ENCODE measurements at places on chromosomes 1 and 21. TPM values are rescaled to one million over a fixed set of nuclear protein-coding genes. Genes with fewer than 3 reads are reported as not detected.

Gene CYP4Z1
- not detected for total RNA-seq

Gene FCGR3A
- not detected for total RNA-seq

Gene CA6
- total RNA-seq, result 2.3 TPM

Gene INTS7
- 37.2 TPM for total RNA-seq

Gene E2F2
- total RNA-seq, result 72.5 TPM

Gene S100A1
- total RNA-seq, result not detected

Gene CR1L
- total RNA-seq, result not detected

Gene NRIP1
- 11.6 TPM for total RNA-seq

Gene PMF1
- total RNA-seq, result 87.8 TPM

Gene KMO
- not detected for total RNA-seq

Gene OR6F1
- total RNA-seq, result not detected

Gene TCHHL1
- not detected for total RNA-seq

Gene ARHGEF16
- not detected for total RNA-seq

Gene S100A9
- 3.9 TPM for total RNA-seq

Gene UTP25
- 11.0 TPM for total RNA-seq

Gene SDE2
- 24.5 TPM for total RNA-seq

Gene CHIA
- total RNA-seq, result not detected

Gene NBPF6
- 0.39 TPM for total RNA-seq

Gene FAAH
- 4.1 TPM for total RNA-seq

Gene LRRC7
- total RNA-seq, result 0.29 TPM

Gene G0S2
- 47.5 TPM for total RNA-seq

Gene MROH9
- not detected for total RNA-seq

Gene ACKR1
- total RNA-seq, result not detected

Gene FMO3
- total RNA-seq, result not detected

Gene DNASE2B
- not detected for total RNA-seq

Gene CD164L2
- total RNA-seq, result not detected

Gene PSRC1
- total RNA-seq, result 13.3 TPM

Gene MANEAL
- 3.7 TPM for total RNA-seq

Gene RSPH1
- not detected for total RNA-seq

Gene EXO5
- total RNA-seq, result 19.6 TPM

Gene SUSD4
- total RNA-seq, result 0.24 TPM

Gene LAPTM5
- total RNA-seq, result 477 TPM

Gene AKR7A3
- 1.6 TPM for total RNA-seq

Gene CATSPERE
- 0.32 TPM for total RNA-seq

Gene CLCNKB
- total RNA-seq, result not detected

Gene CD2
- total RNA-seq, result 495 TPM

Gene KRTAP19-1
- total RNA-seq, result not detected

Gene FCRL2
- total RNA-seq, result not detected

Gene PLA2G2D
- total RNA-seq, result not detected

Gene UMODL1
- total RNA-seq, result not detected

Gene CRYBG2
- 3.8 TPM for total RNA-seq

Gene DMRTA2
- not detected for total RNA-seq

Gene TAS1R1
- total RNA-seq, result not detected

Data from T-helper 1 cell treated with Interleukin-12 subunit alpha and Interleukin-12 subunit beta and Interleukin-4 antibody, amounts not matched to agents 30 ng/mL and 1 ng/mL, for 36 hours (primary cell).